Esophagus muscularis mucosa (tissue), 4 donors: ENCODE measurements at places on chromosomes 2 and 18. TPM values are rescaled to one million over a fixed set of nuclear protein-coding genes. Genes with fewer than 3 reads are reported as not detected.

CPO gene
- 0.83 TPM for total RNA-seq

GRCh38 chr18:36045241-36045991 lies 21.9 kb downstream of the RPRD1A start:
- DNase-seq, result no peak

DNA sequence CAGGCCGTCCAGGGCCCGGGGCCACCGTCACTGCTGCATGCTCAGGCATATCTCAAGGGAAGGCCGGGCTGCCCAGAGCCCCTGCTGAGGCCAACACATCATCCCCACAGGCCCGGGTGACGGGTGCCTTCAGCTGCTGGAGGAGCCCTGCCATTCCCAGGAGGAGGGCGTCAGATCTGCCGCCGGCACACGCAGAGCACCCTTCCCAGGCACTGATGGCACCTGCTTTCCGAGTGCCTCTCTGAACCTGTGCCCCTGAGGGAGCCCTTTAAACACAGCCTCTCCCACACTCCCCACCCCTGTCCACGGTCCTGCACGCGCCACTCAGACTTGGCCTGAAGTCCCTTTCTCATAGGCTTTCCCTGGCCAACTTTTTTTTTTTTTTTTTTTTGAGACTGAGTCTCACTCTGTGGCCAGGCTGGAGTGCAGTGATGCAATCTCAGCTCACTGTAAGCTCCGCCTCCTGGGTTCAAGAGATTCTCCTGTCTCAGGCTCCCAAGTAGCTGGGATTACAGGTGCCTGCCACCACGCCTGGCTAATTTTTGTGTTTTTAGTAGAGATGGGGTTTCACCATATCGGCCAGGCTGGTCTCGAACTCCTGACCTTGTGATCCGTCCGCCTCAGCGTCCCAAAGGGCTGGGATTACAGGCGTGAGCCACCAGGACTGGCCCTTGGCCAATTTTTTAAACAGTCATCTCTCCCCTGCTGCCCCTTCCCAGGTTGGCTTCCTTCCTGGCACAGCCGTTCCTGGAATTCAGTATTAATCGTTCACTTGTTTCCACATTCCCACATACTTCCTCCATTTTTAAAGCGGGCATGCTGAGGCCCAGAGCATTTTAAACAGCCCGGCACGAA lies 211.7 kb downstream of the NDUFA10 start:
- DNase-seq, result no peak

GRCh38 chr2:119352357-119352756 lies 14.3 kb downstream of the C2orf76 start:
- DNase-seq, result no peak

- no peak for DNase-seq
Measured at GRCh38 chr2:96734880-96735583, 4.8 kb downstream of the LMAN2L start.

HOXD12 gene
- not detected for total RNA-seq

MSTN gene
- not detected for total RNA-seq
